ENCODE measurements at places on chromosomes 3 and 15.

- no peak for DNase-seq
These were observed 2.6 kb upstream of the PLOD2 start for GRCh38 chr3:146163584-146163983.

GRCh38 chr3:12681943-12682390, 18.1 kb upstream of the RAF1 start:
- no peak for DNase-seq

DNA sequence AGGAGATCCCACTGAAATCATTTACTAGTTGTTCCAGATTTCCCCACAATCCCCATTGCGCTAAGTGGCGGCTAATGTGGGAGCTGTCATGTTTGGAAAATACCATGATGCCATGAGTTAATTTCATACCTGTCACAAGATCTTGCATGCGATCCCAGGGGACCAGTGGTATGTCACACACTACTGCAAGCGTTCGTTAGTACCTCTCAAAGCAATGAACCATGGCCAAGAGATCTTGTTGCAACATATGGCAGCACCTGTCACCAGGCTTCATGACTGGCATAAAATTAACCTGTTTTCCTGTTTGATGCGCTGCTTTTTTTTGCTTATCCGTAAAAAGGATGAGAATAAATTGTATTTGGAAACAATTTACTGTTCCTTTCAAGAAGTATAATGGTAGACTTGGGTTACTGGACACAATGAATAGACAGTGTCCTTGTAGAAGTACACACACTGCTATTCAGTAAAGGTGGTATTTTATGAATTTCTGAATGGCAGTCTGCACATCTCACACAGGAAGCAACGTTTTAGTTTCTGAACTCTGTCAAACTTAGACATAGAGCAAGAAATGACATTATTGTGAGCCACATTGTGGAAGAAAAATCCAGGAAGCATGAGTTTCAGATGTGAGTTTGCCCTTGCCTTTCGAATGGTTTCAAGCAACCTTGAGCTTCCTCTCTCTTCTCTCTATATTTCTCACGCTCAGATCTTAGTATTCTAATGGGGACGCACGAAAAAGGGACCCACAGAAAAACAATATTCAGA, 81.9 kb downstream of the CHL1 start:
- DNase-seq, result no peak

DNA sequence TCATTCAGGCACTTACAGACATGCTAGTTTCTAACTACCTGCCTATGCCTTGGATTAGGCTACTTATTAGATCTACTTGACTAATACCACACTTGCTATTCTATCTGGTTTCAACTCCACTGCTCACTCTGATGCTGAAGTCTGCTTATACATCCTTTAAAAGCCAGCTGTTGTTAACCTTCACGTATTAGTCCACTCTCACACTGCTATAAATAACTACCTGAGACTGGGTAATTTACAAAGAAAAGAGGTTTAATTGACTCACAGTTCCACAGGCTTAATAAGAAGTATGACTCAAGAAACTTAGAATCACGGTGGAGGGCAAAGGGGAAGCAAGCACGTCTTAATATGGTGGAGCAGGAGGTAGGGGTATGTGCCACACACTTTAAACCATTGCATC, 47.7 kb upstream of the ANKRD28 start:
- DNase-seq, result no peak

- no peak for DNase-seq
These were observed 18.1 kb downstream of the MB21D2 start for GRCh38 chr3:192899540-192899982.

DNA sequence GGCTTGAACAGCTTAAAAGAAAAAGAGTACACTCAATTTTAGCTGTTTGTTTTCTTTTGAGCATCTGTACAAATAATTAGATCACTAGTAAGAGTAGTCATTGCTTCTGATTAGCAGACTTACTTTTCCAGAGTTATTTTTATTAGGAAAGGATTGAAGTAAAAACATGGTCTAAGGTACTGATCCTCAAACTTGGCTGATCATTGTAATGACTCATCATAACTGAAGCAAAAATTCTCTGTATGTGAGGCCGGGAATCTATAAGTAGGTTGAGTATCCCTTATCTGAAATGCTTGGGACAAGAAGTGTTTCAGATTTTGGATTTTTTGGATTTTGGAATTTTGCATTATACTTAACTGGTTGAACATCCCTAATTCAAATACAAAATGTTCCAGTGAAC, 12.4 kb downstream of the NMD3 start:
- DNase-seq, result no peak

GRCh38 chr3:11671648-11672100, 28.0 kb upstream of the VGLL4 start:
- no peak for DNase-seq

DNA sequence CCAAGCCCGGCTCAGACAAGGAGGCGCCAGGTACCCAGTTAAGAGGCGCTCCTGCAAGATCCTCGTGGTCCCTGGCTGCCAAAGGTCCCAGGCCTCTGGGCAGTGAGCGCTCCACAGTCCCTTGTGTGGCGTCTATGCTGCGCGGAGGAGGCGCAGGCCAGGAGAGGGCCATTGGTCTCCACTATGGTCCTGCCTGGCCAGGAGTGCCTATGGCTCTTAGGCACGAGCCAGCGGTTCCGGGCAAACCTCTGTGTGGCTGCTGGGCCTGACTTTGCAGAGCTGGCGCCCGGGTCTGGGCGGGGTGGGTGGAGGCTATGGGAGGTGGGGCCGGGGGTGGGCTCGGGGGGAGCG, 660 bp upstream of the ADAMTSL3 start:
- no peak for DNase-seq

DNA sequence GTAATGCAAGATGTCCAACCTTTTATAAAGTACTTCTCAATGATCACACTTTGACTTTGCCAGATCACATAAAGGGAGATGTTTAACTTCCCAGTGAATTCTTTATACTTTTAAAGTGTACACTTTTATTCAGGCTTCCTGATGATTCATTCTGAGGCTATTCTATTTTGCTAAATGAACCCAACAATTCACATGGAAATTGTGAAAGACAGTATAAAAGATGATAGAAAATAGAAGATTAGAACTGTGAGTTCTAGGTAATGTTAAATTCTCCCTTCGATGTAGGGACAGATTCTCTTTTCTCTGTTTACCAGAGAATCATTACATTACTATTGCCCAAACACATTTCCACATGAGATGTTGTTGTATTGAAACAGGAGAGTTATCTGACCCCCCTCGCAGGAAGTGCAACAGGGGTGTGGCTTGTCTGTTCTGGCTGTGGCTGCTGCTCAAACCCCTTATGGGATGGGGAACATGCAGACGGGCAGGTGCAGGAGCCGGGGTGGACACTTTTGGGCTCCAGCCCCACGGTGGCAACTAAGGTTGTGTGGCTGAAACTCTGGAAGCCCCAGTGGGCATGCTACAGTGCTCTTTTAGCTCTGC, 131.3 kb upstream of the LRTM1 start:
- no peak for DNase-seq

DNA sequence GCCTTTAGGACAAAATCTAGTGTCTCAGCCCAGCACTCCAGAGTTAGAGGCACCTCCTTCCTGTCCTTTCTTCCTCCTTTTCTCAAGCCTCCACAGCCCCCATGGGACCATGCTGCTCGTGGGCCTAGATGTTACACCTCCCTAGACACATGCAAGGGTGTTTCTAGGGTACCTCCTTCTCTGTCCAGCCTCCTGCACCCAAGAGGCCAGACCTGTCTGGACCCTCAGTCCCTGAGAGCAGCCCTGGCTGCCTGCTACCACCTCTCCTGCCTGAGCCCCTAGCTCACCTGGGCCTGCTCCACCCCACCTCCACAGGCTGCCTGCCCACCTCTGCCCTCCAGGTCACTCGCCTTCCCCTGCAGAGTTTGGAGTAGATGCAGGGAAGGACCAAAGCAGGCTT, 5.2 kb downstream of the LOXL1 start:
- DNase-seq, result no peak

GRCh38 chr3:11155341-11156025, 1.2 kb downstream of the HRH1 start:
- no peak for DNase-seq

- peak; percentile 19 for DNase-seq
These were observed 33.7 kb downstream of the VIPR1 start for GRCh38 chr3:42535981-42536784.

GRCh38 chr15:43266834-43267233, at the start of gene TGM5:
TSS of gene TGM5 (minus strand) at chr15:43266928. CDS start at chr15:43266849, 79 bp downstream.
- DNase-seq, result no peak

GRCh38 chr3:135082706-135083105, 287.6 kb downstream of the EPHB1 start:
- DNase-seq, result no peak

DNA sequence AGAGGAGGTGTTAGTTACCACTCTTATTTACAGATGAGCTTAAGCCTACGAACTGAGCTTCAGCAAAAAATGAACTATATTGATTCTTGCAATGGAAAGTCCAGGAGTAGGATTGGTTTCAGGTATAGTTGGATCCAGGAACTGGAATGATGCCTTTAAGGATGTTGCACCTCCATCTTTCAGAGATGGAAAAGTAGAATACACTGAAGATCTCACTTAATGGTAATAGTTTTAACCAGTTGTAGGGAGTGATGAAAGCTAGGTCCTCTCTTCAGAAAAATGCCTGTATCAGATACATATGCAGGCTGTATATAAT, 2.5 kb downstream of the SLC28A1 start:
- DNase-seq, result no peak

- no peak for DNase-seq
These were observed 2.7 kb upstream of the FNDC3B start for GRCh38 chr3:172036541-172037215.

GRCh38 chr3:50671331-50671730, 3.4 kb upstream of the DOCK3 start:
- no peak for DNase-seq

DNA sequence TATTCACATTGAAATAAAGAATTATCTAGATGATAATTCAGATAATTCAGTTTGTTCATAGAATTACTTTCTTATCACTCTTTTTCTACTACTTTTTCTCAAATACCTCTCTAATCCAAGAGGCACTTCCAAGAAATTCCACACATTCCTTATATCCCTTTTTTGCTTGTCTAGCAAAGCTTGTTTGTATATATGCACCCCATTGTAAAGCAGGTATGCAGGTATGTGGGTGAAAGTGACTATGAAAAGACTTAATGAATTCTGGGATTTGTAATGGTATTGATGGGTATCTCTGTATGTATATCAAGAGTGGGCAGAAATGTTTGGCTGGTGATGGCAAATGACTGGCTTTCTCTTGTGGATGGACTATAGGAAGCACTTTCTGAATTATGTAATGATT, 94.1 kb upstream of the FGF7 start:
- no peak for DNase-seq

- no peak for DNase-seq
These were observed 85.0 kb upstream of the P3H2 start for GRCh38 chr3:190205739-190206138.

GRCh38 chr15:48389691-48390143, 58.5 kb downstream of the DUT start:
- no peak for DNase-seq

GRCh38 chr3:173465112-173465511, 67.6 kb downstream of the NLGN1 start:
- DNase-seq, result no peak

- no peak for DNase-seq
These were observed 9.3 kb upstream of the SRP14 start for GRCh38 chr15:40048211-40048792.

- DNase-seq, result no peak
These were observed 105.3 kb upstream of the LINGO1 start for GRCh38 chr15:77738038-77738370.

GRCh38 chr3:28053759-28054158, 187.7 kb upstream of the CMC1 start:
- DNase-seq, result no peak

GRCh38 chr3:46672349-46672695, 21.2 kb downstream of the ALS2CL start:
- no peak for DNase-seq

DNA sequence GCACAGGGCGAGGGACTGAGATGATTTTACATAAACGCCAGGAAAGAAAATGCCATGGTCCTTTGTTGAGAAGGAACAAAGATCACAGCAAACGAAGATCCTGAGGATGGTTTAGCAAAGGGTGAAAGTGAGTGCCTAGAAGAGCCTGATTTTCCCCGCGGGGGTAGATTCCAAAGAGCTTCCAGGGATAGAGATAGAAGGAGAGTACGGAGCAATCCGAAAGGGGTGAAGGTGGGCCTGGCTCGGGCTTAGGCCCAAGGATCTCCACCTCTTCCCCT, 977 bp downstream of the CDC25A start:
- DNase-seq, result no peak

DNA sequence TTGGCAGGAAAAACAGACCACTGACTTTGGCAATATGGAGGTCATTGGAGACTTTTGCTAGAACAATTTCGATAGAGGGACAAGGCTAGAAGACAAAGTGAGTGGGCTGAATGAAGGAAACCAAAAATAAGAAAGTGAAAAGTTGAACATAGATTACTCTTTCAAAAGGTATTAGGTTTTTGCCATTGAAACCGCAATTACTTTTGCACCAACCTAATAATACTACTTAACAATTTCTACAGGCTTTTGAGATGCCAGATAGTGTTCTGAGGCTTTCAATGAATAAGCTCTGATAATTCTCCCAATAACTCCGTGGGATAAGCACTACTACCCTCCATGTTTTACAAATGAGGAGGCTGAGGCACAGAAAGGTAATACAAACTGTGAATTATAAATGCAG, 85.0 kb downstream of the MDFIC2 start:
- DNase-seq, result no peak

DNA sequence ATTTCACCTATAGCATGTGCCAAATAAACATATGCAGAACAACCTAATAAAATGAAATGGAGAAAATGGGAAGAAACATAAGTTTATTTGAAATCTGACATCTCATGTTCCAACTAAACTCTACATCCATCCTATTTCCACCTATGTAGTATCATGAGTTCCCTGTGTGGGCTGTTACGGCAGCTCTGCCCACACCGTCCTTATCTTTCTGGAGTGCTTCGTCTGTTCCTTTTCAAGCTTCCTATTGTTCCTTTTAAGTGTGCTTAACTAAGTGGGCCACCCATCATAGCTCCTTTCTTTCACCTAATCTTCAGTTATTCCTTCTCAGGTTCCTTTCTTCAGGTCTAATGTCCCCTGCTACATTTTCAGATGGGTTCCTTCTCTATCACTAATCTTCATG, 17.3 kb downstream of the RYR3 start:
- no peak for DNase-seq

DNA sequence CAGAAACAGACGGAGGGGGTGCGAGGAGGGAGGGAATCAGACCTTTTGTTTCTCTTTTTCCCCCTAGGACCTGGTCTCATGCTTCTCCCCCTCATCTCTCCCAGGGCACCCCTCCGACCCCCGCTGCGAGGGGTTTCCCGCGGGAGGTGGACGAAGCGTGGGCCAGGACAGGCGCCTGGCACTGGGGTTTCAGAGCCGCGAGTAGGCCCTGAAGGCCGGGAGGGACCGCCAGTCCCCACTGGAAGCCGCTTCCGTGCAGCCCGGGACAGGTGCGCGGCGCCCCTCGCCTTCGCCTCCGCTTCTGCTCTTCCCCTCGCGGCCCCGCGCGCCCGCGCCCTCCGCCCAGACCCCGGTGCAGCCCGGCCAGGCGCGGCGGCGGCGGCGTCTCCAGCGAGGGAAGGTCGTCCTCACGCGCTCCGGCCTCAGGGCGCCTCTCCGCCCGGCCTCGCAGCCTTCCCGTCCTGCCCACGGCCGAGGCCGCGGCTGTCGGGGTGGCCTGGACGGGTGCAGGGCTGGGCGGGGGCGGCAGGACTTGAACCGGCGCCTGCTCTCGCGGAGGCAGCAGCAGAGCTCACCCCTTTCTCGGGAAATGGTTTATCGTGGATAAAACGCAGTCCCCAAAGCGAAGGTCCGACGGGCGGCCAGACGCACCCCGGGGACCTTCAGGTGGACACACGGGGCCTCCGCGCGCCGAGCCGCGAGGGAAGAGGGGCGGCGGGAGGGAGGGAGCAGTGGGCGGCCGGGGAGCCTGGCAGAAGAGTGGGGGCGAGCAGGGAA, 31.5 kb upstream of the ADAMTS17 start:
- no peak for DNase-seq
